Stimulated activated CD8-positive, alpha-beta memory T cell treated with anti-CD3 and anti-CD28 coated beads, Interleukin-4, amount 100 ng/mL, for 48 hours (primary cell): ENCODE measurements at places on chromosomes 5 and 9.

- no peak for DNase-seq
Observed at GRCh38 chr9:71637375-71637774, 130.9 kb downstream of the CEMIP2 start.

DNA sequence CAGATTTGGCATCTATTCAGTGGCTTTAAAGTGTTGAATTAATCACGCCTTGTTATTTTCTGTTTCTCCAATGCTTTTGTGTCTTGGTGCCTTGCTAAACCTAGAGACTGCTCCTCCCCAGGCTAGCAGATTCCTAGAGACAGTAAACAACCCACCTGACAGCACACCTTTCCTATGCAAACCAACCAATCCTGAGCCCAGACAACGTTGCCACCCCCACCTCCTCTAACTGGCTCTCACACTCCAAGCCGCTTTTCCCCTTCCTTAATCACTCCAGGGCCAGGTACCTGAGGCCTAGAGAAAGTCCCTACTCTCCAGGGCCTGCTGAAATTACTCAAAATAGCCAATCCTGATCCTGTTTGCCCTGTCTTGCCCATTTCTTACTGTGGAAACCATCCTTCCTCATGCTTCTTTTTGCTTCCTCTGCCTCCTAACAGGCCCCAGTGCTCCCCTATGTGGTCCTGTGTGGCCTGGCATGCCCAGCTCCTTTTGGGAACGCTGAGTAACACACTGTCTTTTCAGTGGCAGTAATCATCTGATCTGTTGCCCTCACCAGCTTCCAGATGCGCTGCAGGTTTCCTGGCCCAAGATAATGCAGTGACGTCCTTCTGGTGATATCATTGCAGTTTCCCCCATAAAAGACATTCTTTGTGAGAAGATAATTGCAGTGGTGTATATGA lies 53.4 kb downstream of the GAS1 start:
- no peak for DNase-seq

DNA sequence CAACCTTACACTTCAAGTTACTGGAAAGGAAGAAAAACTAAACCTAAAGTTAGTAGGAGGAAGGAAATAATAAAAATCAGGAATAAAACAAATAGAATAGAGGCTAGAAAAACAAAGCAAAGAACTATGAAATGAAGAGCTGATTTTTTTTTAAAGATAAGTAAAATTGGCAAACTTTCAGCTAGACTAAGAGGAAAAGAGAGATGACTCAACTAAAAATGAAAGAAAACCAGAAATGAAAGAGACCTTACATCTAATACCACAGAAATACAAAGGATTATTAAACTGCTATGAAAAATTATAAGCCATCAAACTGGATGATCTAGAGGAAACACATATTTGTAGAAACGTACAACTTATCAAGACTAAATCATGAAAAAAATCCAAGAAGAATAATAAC lies 60.0 kb downstream of the PRRC1 start:
- DNase-seq: no peak

DNA sequence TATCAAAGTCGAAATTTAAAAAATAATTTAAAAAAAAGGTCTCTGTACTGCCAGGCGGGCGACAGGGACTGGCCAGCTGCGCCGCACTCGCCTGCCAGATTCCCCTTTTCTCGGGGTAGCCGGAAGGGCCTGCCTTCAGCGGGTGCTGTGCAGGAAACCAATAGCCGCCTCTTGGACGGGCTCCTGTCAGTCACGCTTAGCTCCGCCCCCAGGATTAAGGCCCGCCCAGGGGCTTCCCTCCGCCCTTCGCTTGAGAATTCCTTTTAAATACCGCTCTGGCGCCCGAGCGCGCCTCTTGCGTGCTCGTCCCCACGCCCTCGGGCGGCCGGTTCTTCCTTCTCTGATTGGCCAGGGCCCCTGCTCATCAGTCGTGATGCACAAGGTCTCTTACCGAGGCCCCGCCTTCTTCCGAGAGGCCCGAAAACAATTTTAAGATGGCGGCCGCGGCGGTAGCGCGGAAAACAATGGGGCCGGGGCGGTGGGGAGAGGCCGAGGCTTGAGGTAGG lies at the start of gene MAML1:
Gene MAML1 (plus strand): TSS at position 411 of the 506 bp plus-strand sequence. CDS start 291 bp downstream, outside the sequence.
- peak; percentile 99 for DNase-seq

- DNase-seq: peak; percentile 61
Observed at GRCh38 chr9:83956086-83956435, 24.0 kb downstream of the HNRNPK start.

GRCh38 chr5:71790433-71790832 lies 71.4 kb downstream of the CARTPT start:
- no peak for DNase-seq

DNA sequence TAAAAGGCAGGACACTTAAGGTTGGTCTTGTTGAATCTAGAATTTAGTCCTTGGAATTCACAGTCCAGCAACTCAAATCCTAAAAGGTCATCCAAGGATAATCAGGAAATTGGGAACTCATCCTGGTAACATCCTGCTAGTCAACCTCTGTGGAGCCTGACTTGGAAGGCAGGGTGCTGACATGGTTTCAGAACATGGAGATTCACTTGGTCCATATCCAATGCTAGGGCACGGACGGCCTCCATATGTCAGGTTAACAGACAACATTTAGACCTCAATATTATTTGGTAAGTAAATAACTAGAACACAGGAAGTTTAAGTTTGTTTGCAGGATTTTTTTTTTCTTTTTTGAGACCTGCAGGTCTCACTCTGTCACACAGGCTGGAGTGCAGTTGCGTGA lies 783 bp upstream of the DNAH5 start:
- DNase-seq: no peak

DNA sequence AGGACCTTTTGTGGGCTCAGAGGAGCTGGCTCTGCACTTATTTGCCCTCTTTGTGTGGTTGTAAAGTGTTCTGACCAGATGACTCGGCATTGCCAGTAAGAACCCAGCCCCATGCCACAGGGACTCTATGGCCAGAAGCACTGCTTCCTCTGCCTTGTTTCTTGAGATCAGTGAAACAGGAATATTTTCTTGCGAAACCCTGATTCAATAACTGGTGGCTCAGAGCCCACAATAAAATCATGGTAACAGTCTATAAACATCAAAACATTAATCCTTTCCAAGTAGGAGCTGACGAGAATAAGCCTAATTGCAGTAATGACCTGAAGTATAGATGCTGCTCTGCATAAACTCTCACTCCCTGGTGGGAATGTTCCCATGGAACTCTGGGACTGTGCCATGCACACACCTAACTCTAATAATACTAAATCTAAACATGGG lies 344.3 kb downstream of the ZNF608 start:
- no peak for DNase-seq

DNA sequence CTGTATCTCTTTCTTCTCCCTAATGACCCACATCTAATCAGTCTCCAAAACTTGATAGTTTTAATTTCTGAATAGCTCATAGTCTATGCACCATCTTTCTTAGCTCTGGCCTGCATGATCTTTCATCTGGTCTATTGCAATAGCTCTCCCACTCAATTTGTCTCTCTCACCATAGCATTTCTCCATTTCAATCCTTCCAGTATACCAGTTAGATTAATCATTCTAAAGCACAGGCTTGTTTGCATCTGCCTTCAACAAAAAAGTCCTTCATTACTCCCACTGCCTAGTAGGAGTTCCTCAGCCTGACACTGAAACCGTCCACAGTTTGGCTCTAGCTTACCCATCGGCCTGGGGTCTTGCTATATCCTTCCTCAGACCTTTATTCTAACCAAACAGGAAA lies 344.9 kb downstream of the ENC1 start:
- no peak for DNase-seq

DNA sequence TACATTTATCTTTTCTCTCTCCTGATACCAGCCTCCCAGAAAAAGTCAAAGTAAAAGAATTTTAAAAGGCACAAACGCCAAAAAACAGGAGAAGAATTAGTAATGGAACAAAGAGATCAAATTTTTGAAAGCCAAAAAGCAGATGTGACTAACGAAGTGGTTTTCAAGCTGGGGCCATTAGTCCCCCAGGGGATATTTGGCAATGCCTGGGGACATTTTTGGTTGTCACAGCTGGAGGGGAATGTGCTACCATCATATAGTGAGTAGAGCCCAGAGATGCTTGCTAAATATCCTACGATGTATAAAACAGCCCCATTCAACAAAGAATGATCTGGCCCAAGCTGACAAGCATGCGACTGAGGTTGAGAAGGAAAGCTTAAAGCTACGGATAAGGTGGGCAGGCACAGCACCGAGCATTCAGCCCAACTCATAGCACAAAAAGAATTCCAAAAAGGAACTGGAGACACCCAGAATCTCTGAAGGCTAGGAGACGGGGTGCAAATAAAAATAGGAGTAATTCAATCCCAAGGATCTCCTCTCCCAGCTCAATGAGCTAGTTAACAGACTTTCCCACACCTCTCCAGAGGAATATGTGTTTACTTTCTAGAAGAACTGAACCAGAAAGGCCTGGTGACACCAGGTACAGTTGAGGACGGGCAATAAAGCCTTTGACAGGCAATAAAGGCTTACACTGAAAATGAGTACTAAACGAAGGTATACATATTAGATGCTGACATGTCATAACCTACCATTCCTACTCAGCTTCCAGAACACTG lies 269.0 kb downstream of the DENND1A start:
- DNase-seq: no peak

GRCh38 chr5:180287868-180288267 lies 4.0 kb downstream of the MAPK9 start:
- no peak for DNase-seq

DNA sequence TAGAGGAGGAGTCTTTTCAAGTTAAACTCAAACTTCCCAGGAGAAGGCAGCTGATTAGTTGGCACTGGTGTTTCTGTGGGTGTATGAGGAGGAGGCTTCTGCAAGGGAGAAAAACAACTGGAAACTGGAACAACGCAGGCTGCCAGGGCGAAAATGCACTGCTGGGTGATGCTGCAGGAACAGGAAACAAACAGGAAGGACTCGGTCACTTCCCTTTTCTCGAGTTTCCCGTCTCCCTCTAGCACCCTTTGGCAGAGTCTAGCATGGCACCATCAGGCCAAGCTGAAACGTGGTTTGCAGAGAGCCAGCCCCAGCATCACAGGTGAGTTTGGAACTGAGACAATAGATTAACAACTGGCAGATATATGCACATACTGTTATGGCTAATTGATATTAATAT lies 77.5 kb upstream of the CAST start:
- no peak for DNase-seq

DNA sequence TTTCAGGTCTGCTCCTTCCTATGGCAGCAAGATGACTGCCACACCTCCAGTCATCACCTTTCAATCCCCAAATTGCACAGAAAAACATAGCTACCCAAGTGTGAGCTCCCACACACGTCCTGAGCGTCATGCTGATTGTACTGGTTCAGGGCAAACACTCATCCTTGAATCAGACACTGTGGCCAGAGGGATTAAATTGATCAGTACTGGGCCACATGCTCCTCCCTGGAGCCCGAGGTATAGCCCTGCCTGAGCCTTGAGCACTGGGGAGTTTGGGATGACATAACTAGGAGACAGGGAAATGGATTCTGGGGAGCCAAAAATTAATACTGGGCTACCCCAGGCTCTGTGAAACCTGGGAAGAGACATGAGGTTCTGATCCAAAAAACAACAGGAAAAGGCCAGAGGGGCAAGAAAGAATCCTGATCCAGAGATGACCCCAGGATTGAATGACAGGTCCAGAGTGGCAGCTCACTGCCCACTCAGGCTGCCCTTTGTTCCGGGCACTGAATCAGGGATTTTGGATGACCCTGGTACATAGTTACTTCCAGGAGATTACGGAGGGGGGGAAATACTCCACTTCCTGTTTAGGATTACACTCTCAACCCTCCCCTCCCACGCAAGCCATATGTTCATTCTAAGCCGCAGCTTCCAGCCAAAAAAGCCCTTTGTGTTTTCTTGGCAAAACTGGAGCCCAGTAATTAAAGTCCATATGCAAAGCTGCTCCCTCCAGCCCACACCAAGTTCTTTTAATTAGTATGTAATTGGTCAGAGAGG lies 141.6 kb upstream of the SPRY4 start:
- no peak for DNase-seq

DNA sequence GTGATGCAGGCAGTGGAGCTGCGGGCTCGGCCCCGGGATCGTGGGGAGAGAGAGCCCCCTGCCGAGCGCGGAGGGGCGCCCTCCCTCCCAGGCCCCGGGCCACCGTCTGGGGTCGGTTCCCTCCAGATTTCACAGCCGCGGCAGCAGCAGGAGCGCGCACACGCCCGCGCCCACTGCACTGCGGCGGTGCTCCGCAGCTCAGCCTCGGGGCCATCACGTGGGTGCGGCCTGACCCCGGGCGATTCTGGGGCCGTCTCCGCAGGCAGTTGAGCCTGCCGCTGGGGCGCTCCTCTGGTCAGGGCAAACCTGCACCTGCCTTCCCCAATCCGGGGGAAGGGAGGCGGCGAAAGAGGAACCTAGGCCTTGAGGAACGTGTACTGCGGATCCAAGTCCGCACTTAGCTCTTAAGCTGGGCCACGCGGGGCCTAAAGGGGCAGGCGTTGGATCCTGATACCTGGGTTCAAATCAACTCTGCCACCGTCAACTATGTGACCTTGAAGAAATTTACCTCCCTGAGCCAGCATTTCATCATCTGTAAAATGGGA lies 9.4 kb upstream of the DELE1 start:
- DNase-seq: peak; percentile 49
